CD8-positive, alpha-beta T cell (primary cell): ENCODE measurements at places on chromosomes 6 and 20.

DNA sequence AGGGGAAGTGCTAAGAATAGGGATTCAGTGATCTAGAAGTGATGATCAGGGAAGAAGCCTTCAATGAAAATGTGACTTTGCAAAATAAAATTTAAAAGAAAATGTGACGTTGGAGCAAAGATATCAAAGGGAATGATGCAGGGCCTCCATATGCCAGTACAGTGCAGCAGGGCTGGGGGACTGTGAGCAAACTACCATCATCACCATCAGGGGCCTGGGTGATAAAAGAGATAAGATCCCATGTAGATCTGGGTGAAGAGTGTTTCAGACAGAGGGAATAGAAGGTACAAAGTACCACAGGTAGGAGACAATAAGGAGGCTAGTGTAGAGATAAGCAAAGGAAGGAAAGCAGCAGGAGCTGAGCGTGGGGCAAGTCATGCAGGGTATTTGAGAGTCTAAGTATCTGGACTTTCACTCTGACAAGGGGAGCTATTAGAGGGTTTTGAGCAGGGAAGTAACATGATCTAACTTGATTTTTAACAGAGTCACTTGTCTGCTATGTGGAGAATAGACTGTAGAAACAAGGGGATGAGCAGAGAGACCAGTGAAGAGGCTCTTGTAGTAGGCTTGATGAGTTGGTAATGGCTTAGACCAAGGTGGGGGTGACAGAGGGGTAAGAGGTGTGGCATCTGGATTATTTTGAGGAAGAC, 295.6 kb downstream of the ZFAND3 start:
- no peak for DNase-seq

DNA sequence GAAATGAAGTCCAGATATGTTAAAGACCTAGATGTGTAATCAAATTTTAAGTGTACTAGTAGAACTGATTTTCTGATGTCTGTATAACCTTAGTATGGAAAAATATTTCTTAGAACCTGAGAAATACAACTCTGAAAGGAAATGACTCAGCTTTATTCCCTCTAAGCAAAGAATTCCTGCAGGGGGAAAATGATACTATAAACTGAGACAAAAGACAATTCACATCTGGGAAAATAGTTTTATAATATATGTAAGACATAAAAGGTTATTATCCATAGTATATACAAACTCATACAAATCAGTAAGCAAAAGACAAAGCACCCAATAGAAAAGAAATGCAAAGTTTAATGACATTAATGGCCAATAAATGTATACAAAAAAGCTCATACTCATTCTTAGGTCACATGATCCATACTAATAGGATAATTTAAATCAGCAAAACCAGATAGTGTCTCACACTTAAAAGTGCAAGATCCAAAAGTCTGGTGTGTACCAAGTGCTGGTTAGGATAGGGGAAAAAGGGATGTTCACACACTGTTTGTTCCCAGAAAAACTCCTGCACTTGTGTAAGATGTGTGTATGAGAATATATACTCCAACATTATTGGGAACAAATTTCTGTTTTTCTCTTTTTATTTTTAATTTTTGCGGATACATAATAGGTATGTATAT, 22.6 kb downstream of the RNF217 start:
- no peak for DNase-seq

DNA sequence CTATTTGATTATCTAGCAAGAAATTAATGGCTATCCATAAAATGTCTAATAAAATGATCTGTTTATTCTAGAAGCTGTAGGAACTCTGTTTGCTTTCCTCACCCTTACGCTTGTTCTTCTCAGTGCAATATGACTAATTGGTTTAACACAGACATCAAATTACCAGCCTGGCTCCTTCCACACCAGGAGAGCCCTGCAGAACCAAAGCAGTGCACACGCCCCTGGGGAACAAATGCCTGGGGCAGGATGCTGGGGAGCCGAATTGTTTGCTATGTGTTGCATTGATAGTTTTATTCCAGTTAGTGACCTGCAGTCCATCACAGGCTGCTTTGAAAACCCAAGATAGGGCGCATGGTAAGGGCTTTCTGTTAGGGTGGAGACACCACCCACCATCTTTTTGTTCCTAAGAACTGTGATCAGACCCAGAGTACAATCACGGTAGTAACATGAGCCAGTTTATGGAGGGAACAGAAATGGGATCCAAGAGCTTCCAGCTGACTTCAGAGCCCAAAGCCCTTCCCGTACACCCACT, 126.4 kb upstream of the CD93 start:
- DNase-seq, result no peak

DNA sequence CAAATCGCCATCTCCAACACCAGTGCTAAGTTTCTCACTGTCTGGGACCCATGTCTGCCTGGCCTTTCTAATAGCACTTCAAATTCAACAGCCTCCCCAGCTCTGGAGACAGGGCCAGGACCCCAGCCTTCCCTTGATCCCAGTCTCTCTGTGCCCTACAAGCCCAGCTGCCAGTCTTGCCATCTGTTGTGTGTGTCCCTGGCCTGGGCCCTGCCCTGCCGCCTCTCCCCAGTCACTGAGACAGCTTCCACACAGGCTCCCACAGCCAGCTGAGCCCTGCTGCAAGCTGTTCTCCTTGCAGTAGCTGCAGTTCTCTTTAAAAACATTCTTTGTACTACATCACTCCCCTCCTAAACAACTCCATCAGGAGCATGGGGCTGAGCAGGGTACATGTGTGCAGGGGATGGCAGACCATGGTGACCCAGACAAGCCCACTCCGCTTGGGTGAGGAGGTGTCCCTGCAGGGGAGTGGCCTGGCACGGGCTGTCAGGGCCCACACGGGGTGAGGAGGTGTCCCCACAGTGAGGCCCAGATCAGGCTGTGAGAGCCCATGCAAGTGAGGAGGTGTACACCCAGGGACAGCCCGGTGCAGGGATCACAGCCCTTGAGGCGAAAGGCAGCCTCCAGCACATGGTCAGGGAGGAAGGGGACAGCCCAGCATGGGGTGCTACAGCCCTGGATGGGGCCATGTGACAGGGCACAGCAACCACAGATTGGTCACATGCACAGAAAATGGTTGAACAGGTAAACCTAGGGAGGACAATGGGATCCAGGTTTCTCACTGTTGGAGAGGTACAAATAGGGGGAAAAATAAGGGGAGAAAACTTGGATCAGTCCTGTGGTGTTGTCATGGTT, 16.2 kb downstream of the CST7 start:
- no peak for DNase-seq

DNA sequence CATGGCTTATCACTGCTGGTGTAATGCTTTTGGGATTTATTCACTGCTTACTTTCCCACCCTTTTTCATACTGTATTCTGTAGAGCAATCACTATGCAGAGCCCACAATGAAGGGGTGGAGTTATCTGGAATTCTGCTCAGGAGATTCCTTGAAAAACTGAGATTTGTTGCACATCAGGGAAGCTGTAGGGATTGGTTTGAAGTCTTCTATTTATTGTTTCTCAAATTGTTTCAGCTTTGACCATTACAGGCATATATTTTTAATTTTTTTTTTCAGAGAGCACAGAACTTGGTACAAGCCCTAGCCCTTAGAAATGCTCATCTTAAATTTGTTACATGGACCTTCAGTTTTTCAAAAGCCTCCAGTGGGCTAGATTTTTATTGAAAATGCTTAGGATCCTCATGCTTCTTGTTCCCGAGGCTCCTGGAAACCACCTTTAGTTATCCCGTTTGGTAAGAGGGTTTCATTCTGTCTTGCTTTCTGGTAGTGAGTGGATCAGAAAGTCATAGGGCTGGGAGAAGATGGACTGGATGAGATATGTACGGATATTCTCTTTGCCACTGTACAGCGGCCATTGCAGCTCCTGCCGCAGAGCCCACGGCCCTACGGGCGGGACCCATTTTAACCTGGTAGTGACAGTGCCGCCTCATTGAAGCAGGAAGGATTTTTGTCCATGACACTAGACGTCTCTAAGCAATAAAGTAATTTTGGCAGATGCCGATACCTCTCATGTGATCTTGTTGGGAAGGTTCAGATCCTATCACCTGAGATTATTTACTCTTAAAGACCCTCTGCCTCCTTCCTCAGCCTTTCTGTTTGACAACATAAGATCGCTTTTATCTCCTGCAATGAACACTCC, 45.3 kb upstream of the ZNF184 start:
- DNase-seq, result no peak

DNA sequence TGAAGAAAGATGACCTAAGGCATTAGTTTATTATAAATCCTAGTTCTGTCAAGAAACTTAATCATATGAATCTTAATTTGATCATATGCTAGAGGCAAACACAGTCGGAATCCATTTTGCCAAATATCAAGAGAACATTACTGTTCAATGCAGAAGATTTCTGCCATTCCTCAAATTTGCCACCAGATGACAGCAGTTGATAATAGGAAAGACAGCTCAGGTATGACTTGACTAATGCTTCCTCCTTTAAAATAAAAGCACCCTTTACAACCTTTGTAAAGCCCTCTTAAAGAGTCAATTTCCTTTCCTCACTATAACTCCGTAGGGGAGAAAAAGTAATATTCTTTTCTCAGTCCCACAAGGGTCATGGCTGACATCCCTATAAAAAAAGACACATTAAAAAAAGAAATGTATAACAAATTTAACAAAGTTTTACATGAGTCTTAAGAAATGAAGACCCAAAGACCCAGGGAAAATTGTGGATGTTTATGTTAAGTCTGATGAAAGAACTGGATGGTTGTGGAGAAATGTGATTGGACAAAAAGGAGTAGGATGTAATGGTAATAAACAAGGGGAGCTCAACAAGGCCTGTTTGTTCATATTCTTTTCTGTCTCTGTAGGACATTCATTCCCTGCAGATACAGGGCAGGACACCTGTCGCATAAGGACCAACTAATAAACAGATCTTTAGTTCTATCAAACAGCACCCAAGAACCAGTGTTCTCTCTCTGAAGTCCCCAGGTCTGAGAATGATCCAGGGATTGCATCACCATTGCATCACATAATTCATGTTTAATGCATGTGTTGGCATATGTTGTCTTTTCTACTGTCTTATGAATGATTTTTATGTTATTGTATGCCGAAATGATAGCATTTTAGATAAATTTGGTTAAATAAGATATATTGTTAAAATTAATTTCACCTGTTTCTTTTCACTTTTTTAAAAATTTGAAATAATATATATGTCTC, 23.0 kb upstream of the IL17A start:
- peak; percentile 66 for DNase-seq

- DNase-seq, result no peak
Observed at GRCh38 chr20:33280775-33281174, 2.2 kb upstream of the BPIFB1 start.

DNA sequence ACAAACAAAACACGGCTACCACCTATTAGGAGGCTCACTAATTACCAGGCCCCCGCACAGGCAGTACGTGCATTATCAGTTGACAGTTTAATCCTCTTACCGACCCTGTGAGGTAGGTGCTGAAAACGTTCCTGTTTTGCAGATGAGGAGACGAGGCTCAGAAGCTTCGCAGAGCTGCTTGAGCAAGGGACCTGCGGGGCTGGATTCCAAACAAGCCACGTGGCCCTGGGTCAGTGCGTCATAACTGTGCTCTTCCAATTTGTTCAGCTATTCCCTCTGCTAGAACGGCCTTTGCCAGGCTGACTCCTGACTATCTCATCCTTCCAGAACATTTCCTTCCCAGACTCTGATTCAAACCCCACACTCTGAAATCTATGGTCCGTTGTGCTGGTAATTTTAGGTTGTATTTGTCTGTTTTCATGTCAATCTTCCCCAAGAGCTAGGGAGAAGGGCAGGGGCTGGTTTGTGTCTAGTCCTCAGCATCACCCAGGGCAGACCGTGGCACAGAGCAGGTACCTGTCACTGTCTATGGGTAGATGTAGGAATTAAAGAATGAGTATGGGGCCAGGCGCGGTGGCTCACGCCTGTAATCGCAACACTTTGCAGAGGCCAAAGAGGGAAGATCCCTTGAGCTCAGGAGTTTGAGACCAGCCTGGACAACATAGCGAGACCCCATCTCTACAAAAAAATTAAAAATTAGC, 28.8 kb upstream of the TLDC2 start:
- no peak for DNase-seq

- DNase-seq, result no peak
Observed at GRCh38 chr6:140388192-140388802, 1013.8 kb upstream of the CITED2 start.

DNA sequence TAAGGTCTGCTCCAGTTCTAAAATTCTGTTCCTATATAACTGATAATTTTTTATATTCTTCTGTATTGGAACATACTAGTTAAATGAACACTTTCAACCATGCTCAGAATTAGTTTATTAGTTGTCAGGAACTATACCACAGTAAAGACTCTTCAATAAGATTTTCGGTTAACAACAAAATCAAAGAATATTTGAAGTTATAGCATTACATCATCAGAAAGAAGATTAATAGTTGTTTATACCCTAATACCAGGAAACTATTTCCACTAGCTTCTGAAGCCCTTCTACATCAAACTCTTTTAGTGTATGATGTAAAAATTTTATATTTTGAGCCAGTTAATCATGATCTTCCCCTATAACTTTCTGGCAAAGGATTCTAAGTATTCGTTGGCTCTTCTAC, 6.6 kb downstream of the CALHM4 start:
- DNase-seq, result no peak

GRCh38 chr20:57189713-57190112, 76.7 kb downstream of the BMP7 start:
- DNase-seq, result no peak

DNA sequence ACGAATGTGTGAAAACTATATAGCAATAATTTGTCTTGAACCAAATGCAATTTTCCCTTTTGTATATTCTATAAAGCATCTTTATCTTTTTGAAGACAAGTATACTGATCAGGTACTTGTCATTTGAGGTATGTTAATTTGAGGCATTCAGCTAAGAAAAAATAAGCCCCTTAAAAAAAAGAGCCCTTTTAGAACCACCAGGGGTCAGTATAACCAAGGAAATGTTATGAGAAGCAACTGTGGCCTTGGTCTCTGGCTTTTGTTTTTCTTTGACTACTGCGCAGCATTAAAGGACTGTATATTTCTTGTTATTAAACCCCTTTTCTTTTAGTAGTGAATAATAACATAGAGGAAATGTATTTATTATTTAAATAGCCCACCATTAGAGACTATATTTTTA, 43.1 kb downstream of the CD109 start:
- no peak for DNase-seq

DNA sequence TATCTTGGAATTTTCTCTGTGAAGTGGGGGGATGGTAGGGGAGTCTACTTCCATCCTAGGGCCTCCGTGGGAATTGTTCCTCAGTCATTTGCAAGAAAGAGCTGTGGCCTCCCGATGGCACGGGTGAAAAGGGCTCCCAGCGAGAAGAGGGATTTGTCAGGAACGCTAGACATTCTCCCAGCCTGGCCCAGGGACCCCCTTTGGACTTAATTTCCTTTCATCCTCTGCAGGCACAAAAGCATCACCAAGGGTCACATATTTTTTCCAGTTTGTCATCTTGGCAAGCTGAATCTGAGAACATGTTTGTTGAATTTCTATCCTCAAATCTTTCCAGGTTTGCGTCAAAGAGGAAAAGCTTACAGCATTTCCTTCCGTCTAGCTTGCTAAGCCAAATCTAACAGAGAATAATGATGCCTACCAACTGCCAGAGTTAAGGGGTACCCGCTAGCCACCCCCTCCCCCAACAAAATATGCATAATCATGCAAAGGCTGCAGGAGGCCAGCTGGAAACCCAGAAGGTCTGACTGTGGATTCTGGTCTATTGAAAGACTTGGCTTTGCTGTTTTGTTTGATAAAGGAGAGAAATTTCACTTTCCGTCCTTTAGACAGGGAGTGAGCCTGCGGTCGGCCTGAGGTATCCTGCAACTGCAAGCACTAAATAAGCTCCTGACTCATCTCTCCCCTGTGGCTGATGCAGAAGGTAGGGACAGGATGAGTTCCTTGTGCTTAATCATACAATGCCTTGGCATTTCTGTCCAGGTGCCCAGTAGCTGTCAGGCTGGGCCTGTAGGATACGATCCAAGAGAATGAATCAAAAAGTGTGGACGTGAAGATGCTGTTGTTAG, 23.1 kb downstream of the PSMG4 start:
- DNase-seq, result no peak
